ENCODE measurements at places on chromosomes 3 and 15. TPM values are rescaled to one million over a fixed set of nuclear protein-coding genes. Genes with fewer than 3 reads are reported as not detected.

DNA sequence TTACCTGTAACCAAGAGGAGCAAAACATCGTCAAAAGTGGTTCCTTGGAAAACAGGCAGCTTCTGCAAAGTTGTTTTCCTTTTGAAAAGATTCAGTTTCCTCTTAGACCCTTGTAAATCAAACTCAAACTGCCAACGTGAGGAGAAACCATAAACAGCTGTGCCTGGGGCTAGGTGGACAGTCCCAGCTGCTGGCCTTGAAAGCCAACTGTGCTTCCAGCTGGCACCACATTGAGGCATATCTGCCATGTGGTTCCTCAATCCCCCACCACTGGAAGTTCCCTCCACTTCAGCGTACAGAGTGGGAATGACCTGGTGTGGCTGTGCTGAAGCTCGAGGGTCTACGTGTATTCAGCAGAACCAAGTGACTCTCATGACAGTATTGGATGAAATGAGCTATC lies 40.9 kb downstream of the HRH1 start:
- H3K27me3 ChIP-seq: no peaks in the 10 kb centered on the region
- no peak overlapping the region for H3K4me3 ChIP-seq
- H3K4me1 ChIP-seq: peaks cover 16% of the 10 kb centered on the region
- H3K36me3 ChIP-seq: no peaks in the 10 kb centered on the region
- DNase-seq: no peak

GRCh38 chr15:69723404-69724096 lies 270.9 kb downstream of the RPLP1 start:
- no peaks in the 10 kb centered on the region for H3K36me3 ChIP-seq
- DNase-seq: peak; percentile 28
- no peak overlapping the region for H3K27ac ChIP-seq
- H3K27me3 ChIP-seq: peaks cover 10% of the 10 kb centered on the region
- peaks cover 35% of the 10 kb centered on the region for H3K4me1 ChIP-seq

- H3K27ac ChIP-seq: no peak overlapping the region
- no peaks in the 10 kb centered on the region for H3K27me3 ChIP-seq
- no peaks in the 10 kb centered on the region for H3K4me1 ChIP-seq
- H3K36me3 ChIP-seq: no peaks in the 10 kb centered on the region
- H3K4me3 ChIP-seq: no peak overlapping the region
- DNase-seq: no peak
Observed at GRCh38 chr3:107904536-107905066, 186.2 kb downstream of the CD47 start.

DNA sequence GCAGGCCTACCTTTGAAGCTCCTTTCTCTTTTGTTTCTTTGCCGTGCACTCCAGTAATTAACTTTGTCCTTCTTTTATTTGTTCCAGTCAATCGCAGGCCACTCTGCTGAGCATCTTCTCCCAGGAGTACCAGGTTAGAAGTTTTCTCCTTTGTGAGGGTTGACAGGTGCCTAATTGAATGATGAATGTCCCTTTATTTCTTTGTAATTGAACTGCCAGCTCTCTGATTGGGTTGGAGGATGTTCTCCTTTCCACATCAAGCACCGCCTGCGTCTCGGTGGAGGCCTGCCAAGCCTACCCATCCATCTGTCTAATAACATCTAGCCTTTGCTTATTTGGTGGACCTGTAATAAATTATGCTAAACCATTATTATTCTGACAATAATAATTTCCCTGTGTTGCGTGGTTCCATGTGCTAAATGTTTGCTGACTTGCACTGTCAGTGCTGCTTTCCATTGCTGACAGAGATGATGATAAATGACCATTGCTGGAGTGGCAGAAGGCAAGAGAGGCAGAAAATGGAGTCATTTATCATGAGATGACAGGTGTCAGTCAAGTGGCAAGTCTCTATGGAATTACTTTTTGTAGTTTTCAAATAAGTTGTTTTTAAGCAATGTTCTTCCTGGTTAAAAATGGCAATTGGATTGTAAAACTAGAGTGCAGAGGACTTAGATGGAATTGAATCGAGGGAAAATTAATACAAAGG lies 64.9 kb downstream of the CDIN1 start:
- no peak for DNase-seq
- no peaks in the 10 kb centered on the region for H3K36me3 ChIP-seq
- no peak overlapping the region for H3K4me3 ChIP-seq
- H3K4me1 ChIP-seq: peaks cover 15% of the 10 kb centered on the region
- H3K27me3 ChIP-seq: no peaks in the 10 kb centered on the region
- peak overlapping the region; percentile 36 for H3K27ac ChIP-seq

DNA sequence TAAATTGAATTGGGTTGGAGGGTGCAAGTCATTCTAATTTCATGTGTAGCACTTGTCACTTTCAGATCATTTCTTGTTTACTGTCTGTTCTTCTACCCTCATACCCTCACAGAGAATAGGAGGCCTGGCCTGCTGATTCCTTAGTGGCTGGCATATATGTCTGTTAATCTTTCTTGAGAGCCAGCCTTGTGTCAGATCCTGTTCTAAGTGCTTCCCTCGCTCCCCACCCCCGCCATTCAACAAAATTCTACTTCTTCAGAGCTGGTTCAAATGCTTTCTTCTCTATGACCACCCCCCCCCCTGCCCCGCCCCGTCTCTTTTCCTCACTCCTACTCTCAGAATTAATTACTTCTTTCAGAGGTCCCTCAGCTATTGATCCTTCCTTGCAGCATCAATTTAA lies 1.5 kb upstream of the U2SURP start:
- no peaks in the 10 kb centered on the region for H3K27me3 ChIP-seq
- peaks cover 32% of the 10 kb centered on the region for H3K4me1 ChIP-seq
- H3K27ac ChIP-seq: peak overlapping the region; percentile 75
- peak overlapping the region; percentile 96 for H3K4me3 ChIP-seq
- no peak for DNase-seq

DNA sequence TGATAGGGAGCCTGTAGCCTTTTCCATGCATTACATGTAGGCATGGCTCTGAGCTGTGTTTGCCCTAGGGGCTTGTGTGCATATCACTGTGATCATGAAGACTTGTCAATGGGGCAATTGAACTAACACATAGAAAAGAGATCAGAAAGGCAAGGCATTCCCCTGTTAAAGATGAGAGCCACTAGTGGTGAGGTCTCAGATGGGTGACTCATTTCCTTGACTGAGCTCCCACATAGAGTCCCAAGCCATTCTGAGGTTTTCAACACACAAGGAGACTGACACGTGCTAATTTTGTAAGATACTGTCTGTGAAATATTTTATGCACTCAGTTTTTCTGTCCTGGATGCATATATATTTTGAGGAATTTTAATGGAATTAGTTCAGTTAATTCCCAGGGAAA lies 53.8 kb downstream of the SAMMSON start:
- no peak overlapping the region for H3K27ac ChIP-seq
- no peak for DNase-seq
- no peaks in the 10 kb centered on the region for H3K36me3 ChIP-seq
- H3K4me1 ChIP-seq: peaks cover 40% of the 10 kb centered on the region

GRCh38 chr3:140863580-140864009 lies 78.0 kb upstream of the SLC25A36 start:
- H3K27ac ChIP-seq: no peak overlapping the region
- peak; percentile 58 for DNase-seq
- H3K4me3 ChIP-seq: no peak overlapping the region
- H3K27me3 ChIP-seq: no peaks in the 10 kb centered on the region
- no peaks in the 10 kb centered on the region for H3K36me3 ChIP-seq
- peaks cover 16% of the 10 kb centered on the region for H3K4me1 ChIP-seq

- H3K27ac ChIP-seq: no peak overlapping the region
- no peak overlapping the region for H3K4me3 ChIP-seq
- H3K27me3 ChIP-seq: no peaks in the 10 kb centered on the region
- no peaks in the 10 kb centered on the region for H3K36me3 ChIP-seq
- no peak for DNase-seq
Observed at GRCh38 chr3:48798998-48799397, 48.7 kb downstream of the PRKAR2A start.

DNA sequence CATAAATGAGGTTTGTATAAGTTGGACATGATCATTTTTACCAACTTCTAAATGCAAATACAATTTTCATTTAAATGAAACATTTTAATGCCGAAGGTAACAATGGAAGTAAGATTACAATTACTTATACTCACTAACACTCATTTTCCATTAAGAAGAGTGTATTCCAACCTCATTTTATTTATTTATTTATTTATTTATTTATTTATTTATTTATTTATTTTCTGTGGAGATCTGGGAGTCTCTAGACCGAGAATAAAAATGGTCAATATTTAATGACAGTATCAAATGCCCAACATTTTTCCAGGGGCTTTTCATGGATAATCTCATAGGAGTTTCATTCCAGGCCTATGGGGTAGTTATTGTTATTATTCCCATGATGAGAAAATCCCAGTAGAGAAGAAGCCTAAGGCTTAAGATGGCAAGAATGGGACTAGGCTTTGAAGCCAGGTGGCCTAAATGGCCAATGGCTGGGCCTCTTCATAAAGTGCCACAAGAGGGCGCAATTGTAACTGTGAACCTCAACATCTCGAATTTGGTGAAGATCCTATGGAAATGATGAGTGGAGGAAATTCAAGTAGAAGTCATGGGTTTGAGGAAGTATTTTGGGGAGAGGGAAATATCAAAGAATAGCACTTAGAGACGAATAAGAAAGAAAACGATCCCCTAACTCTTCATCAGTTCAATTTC lies 21.3 kb downstream of the VGLL3 start:
- no peaks in the 10 kb centered on the region for H3K27me3 ChIP-seq
- no peak overlapping the region for H3K4me3 ChIP-seq
- peaks cover 6% of the 10 kb centered on the region for H3K36me3 ChIP-seq
- H3K4me1 ChIP-seq: peaks cover 5% of the 10 kb centered on the region

BCL2A1 gene
- total RNA-seq: 0.25 TPM

ZKSCAN7 gene
- total RNA-seq: 8.9 TPM

TMEM41A gene
- 15.7 TPM for total RNA-seq

GOLGA8N gene
- total RNA-seq: 1.8 TPM
